Activated CD4-positive, alpha-beta memory T cell treated with anti-CD3 and anti-CD28 coated beads, Interleukin-2, amount 10 ng/mL, durations not matched to agents 7 days and 5 days (primary cell): ENCODE measurements at places on chromosomes 2 and 18. TPM values are rescaled to one million over a fixed set of nuclear protein-coding genes. Genes with fewer than 3 reads are reported as not detected.

- no peak for DNase-seq
These were observed 1178.4 kb upstream of the TMEFF2 start for GRCh38 chr2:193373120-193373519.

DNA sequence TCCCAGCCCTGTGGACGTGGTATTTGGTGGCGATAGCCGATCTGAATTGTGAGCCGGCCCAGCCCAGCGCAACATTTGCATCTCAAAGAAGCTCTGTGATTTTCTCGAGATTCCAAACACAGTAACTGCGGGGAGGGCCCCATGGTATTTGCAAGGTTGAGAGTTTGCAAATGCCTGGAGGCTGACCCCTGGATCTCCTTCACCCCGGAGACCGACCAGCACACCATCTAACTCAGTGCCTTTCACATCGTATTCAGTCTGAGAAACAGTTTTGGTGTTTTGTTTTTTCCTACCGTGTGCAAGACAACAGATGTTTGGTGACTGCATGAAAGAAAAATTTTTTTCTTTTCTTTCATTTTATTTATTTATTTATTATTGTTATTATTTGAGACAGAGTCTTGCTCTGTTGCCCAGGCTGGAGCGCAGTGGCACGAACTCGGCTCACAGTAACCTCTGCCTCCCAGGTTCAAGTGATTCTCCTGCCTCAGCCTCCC, 40.3 kb downstream of the MYCN start:
- DNase-seq: no peak

VIL1 gene
- not detected for total RNA-seq

GRCh38 chr2:52404866-52405265, 1362.7 kb upstream of the CHAC2 start:
- DNase-seq: no peak

DNA sequence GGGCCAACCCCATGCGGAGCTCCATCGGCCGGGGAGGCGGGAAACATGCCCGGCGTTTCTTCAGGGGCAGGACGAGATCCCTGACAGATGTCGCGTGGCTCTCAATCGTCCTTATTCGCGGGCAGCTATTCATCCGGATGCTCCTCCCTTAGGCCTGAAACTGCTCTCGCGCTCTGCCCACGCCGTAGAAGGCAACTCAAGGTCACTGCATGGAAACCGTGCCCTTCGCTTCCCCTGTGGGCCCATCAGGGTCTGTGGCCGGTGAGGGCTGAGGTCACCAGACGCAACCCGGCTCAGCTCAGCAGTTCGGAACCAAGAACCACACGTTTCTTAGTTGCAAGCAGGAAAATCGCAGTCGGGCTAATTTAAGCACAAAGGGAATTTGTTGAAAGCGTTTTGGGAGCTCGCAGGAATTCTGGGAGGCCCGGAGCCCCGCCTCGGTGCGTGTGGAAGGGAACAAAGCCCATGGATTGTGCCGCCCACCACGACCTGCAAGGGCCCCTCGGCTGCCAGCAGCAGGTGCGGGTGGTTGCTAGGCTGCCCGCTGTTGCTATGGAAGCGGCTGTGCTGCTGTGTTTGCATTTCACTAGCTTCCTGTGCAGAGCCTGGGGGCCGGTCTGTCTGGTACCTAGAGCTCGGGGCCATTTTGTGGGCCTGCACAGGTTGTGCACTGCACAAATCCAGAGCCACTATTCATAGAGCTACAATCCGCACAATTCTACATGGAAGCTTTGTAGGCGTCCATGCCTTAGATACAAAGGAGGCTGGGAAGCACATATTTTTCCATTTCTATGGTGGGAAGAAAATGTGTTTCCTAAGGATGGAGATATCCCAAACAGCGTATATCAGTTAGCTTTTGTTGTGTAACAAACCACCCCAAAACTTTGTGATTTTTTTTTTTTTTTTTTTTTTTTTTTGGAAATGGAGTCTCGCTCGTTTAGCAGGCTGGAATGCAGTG, 6.0 kb upstream of the ALLC start:
- peak; percentile 78 for DNase-seq

GRCh38 chr18:8778824-8779223, 73.5 kb downstream of the MTCL1 start:
- no peak for DNase-seq

- DNase-seq: no peak
These were observed 22.4 kb downstream of the CREG2 start for GRCh38 chr2:101364878-101365277.

TTC27 gene
- total RNA-seq: 11.2 TPM

DNA sequence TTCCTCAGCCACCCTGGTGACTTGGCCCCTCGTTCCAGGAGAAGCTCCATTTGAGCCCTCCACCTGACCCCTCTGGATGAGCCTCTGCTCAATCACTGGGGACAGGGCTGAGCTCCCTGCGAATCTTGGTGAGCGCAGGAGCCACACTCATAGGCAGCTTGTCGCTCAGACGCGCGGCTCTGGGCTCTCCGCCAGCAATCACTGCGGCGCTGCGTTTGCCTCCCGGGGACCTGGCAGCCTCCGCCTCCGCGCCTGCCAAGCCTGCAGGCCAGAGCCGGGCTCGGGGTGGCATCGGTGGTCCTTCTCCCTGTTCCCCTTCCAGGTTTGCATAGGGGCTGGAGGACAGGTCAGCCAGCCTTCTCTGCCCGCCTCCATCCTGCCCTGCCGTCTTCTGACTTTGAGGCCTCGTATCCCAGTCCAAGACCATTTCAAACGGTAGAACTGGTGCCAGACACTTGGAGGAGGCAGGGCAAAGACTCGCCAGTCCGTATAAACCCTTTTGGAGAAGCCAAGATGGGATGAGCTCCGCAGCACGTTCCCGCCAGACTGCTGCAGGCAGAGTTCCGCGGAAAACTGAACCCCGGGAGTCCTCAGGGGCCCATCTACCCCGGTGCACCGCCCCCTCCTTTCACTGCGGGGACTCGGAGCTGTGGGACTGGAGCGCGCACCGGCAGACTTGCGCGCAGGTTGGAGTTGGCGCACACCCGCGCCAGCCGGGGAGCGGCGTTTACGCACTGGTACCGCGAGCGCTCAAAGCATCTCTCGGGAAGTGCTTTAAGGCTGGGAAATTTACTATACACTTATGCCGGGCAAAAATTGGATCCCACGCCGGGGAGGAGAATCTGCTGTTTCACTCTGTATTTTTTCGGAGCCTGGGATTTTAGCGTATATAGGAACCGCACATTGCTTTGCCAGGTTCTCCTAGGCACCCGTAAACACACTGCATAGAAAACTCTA, 1.1 kb upstream of the TACR1 start:
- no peak for DNase-seq

DNA sequence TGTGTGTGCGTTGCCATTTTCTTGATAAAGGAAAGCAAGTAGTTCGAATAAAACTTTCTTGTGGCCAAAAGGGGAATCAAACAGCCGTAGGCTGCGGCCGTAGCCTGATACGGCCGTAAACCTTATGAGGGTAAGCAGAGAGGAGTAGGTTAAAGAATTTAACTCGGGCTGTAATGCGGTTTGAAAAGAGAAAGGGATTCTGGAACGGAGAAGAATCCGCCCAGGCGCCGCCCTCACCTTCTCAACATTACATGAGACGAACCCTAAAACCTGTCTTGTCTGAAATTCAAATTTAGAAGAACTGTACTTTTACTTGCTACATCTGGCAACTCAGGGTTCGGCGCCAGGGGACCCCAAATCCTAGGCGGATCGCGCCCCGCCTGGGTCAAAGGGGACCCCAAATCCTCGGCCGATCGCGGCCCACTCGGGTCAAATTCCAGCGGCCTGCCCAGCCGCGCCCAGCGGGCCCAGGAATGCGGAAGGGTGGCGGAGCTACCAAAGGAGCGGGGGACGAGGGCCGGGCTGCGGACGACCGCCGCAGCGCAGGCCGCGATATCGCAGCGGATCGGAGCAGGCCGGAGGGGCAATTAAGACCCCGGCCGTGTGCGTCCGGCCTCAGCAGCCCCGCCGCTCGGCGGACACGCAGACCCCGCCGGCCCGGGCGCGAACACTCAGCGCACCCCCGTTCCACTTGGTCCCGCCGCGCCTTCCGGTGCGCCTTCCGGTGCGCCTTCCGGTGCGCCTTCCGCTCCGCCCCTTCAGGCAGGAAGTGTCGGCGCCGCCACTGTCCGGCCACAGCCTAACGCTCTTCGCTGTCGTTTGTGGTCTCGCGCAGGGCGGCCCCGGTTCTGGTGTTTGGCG, at the start of gene MYL12B:
Gene MYL12B (plus strand): TSS at position 761 of the 861 bp plus-strand sequence. CDS start 10,766 bp downstream, outside the sequence.
- peak; percentile 86 for DNase-seq

GRCh38 chr2:231462729-231463465, 1.4 kb downstream of the NCL start:
- no peak for DNase-seq

- no peak for DNase-seq
These were observed 142.9 kb upstream of the GYPC start for GRCh38 chr2:126513033-126513432.

DNA sequence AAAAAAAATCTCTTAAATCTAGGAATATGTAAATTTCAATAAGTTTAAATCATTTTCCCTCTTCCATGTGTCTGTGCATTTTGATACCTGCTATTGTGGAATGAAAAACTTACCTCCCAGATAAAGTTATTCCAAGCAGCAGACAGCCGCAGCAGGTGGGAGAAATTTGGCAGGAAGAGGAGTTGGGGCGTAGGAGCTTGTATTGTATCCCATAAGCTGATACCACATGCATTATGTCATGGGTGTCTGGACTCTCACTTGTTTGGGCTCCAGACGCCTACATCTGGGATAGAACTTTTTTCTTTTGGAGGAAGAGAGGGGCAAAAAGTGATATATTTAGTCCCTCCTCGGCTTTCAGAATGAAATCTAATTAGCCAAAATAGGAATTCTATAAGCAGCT, 59.3 kb upstream of the TCF4 start:
- no peak for DNase-seq

- no peak for DNase-seq
These were observed 135.7 kb upstream of the NDUFV2 start for GRCh38 chr18:8966821-8967220.

- DNase-seq: peak; percentile 23
These were observed 218.5 kb downstream of the LDLRAD4 start for GRCh38 chr18:13437034-13437433.

ALLC gene
- total RNA-seq: not detected

- no peak for DNase-seq
These were observed 336.3 kb downstream of the AGPS start for GRCh38 chr2:177728920-177729319.

EMILIN1 gene
- total RNA-seq: 0.70 TPM

ARHGAP25 gene
- total RNA-seq: 128 TPM

MYL1 gene
- total RNA-seq: not detected

DNA sequence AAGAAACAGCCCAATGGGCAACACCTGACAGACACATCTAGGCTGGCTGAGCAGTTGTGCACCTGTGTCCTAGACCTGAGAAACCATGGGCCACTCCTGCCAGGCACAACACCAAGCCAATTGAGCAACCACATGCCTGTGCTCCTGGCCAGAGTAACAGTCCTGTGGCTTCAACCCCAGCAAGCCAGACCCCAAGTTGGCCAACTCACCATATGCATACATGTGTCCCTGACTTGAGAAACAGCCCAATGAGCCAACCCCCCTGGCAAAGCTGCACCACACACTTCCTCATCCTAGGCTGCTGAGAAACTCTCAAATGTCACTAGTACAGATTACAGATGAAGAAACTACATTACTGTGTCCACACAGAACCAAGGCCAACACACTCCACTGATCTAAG, 36.6 kb downstream of the USP34 start:
- no peak for DNase-seq

DNA sequence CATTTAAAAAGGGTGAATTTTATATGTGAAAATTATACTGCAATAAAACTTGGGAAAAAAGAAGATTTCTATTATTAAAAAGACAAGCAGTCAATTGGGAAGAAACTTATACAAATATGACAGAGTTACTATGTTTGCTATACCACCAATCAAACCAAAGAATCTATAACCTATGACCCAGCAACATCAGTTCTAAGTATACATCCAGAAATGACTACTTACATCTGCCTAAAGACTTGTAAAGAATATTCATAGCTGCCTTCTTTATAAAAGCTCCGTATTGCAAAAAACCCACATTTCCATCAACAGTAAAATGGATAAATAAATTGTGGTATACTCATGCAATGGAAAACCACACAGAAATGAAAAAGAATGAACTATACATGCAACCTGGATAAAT, 32.9 kb upstream of the NABP1 start:
- DNase-seq: no peak
